ENCODE measurements at places on chromosomes 7 and 10.

- DNase-seq = no peak
Measured at GRCh38 chr7:140069298-140069949, 6.7 kb upstream of the PARP12 start.

GRCh38 chr10:117164592-117165537, 26.8 kb upstream of the VAX1 start:
- DNase-seq = no peak

DNA sequence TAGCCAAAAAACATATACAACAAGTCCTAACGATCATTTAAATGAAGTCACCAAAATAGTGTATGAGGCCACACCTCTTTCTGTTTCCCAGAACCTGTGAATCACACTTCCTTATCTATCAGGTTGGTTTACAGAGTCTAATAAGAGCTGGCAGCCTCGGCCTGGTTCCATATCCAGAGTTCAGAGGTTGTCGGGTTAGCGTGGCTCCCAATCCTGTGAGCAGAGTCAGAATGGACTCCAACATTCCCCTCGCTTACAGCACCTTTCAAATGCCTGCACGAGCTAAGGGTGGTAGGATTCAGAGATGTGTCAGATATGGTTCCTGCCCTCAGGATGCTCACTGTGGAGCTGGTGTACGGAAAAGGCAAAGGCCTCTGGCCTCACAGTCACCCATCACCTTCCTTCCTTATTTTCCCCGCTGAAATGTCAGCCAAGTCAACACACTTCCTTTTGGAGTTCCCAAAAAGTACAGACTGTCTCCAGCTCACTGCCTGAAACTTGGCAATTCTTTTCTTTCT, 6.0 kb downstream of the IL15RA start:
- DNase-seq = no peak

GRCh38 chr7:39199006-39199405, 221.3 kb downstream of the POU6F2 start:
- DNase-seq = no peak

DNA sequence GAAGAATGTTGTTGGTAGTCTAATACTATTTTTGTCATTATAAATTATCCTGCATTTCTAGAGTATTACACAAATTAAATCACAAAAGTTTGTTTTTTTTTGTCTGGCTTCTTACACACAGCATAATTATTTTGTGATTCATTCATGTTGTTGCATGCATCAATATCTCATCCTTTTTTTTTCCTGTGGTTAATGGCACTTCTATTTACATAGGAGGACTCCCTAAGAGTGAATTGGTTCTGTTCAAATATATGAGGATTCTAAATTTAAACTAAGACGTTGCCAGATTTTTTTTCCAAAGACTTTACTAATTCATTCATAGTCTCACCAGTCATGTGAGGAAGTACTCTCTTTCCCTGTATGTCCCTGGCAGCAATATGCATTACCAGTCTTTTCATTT, 303.3 kb downstream of the GPR37 start:
- DNase-seq = no peak

DNA sequence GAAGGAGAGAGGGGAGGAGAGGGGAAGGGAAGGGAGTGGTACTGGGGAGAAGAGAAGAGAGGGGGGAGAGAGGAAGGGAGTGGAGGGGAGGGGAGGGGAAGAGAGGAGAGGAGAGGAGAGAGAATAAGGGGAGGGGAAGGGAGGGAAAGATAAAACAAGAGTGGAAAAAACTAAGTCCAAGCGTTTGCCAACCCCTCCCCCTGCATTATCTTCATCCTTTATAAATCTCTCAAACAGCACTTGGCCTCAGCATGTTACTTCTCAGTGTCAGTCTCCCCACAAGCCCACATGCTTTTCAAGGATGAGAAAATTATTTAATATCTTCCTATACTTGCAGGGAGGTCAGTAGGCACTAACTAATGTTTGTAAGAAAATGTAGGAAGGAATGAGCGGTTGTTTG, 204.5 kb downstream of the LSM5 start:
- no peak for DNase-seq

DNA sequence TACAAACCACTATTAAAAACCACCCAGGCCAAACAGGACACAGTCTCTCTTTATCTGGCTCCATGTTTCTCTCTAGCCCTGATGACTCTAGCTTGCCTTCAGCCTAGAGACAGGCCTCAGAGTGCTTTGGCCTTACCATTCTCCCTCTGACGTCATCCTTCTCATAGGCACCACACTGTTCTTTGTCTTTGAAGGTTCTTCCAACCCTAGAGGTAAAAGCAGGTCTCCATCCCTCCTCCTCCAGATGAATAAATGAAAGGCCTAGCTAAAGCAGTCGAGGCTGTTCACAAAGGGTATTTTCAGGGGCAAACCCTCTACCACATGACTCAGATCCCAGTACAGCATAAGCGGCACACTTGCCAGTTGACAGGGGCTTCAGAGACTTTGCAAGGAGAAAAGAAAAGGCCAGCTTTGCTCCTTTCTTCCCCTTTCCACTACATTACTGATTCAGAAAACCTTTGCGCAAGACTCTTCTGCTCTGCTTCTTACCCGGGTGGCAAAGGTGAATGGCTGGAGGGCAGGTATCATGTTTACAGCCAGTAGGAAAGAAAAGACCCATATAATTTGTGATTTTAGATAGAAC, 14.8 kb downstream of the NFE2L3 start:
- no peak for DNase-seq

- DNase-seq = no peak
Measured at GRCh38 chr10:121216721-121217181, 365.6 kb downstream of the WDR11 start.

DNA sequence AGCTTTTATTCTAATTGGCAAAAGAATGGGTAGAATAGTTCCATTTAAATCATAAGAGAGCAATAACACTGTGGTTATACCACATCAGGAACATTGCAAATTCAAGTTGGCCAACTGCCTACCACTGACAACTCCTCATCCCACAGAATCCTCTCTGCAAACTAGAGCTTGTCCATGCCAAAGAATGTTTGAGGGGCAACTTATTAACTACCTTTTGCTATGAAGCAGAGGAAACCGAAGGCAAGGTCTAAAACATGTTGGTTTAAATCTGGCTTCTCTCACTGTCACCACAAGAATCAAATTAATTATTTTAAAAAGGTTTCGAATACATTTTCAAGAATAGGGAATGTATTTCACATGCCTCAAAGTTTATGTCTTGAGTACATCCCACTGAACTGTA, 36.0 kb downstream of the RHOBTB1 start:
- no peak for DNase-seq

GRCh38 chr10:35911954-35912353, 269.9 kb upstream of the FZD8 start:
- no peak for DNase-seq

DNA sequence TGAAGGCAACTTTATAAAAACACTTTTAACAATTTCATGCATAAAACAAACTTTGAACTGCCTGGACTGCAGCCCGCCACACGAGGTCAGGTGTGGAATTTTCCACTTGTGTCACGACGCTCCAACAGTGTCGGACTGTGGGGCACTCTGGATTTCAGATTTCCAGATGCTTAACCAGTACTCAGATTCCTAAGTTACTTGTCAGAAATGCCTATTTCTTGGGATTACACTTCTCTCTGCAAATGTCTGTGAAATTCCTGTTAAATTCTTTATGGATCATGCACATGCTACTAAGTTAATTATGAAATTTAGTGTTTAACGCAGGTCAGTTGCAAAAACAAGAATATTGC, 473 bp upstream of the GPER1 start:
- no peak for DNase-seq

DNA sequence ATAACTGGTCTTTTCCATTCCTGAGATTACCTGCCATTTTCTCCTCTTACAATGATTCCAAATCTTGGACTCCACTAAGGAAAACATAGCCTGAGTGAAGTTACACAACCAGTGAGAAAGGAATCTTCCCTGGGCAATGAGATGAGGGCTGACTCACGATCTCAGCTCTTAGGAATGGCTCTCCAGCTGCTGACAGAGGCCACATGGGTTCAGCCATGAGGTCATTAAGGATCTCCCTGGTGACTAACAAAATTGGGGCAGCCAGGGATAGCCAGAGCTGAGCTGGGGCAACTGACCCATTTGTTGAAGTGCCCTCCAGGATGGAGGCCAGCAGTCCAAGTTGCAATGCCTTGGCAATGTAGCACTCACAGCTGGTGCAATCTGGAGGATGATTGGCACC, 78.7 kb upstream of the MKLN1 start:
- no peak for DNase-seq

GRCh38 chr7:37342688-37343471, 105.8 kb downstream of the ELMO1 start:
- DNase-seq = peak; percentile 52

GRCh38 chr10:123993534-123994416, 99.6 kb downstream of the CHST15 start:
- no peak for DNase-seq

DNA sequence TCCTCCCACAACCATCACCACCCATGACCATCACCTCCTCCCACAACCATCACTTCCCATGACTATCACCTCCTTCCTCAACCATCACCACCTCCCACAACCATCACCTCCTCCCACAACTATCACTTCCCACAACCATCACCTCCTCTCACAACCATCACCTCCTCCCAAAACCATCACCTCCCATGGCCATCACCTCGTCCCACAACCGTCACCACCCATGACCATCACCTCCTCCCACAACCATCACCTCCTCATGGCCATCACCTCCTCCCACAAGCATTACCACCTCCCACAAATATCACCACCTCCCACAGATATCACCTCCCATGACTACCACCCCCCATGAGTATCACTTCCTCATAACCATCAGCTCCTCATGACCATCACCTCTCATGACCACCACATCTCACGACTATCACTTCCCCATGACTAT, 52.2 kb downstream of the PDGFA start:
- no peak for DNase-seq

GRCh38 chr7:151735186-151735850, 141.6 kb downstream of the PRKAG2 start:
- no peak for DNase-seq
